ENCODE measurements at places on chromosomes 5 and 9. TPM values are rescaled to one million over a fixed set of nuclear protein-coding genes. Genes with fewer than 3 reads are reported as not detected.

Gene FOXD4L3
- total RNA-seq: 0.16 TPM

Gene CCDC192
- total RNA-seq: not detected

Gene NOL8
- total RNA-seq: 68.3 TPM

Gene PCDHB12
- not detected for total RNA-seq

Gene NRG2
- not detected for total RNA-seq

Gene S1PR3
- total RNA-seq: 0.82 TPM

Gene WDR70
- total RNA-seq: 36.8 TPM

Gene ITGA1
- 4.6 TPM for total RNA-seq

Gene OR1Q1
- not detected for total RNA-seq

Gene TAF1L
- total RNA-seq: 0.05 TPM

Gene PCDHAC1
- not detected for total RNA-seq

Gene SLC6A3
- 0.41 TPM for total RNA-seq

Gene MEGF10
- total RNA-seq: not detected

Gene THOC3
- 94.6 TPM for total RNA-seq

Gene PTPRD
- total RNA-seq: not detected

Gene INSL4
- total RNA-seq: not detected

Gene CCL19
- not detected for total RNA-seq

Gene PCDHB13
- total RNA-seq: not detected

Gene SEPTIN8
- 32.6 TPM for total RNA-seq

Gene PIK3R1
- total RNA-seq: 71.2 TPM

Gene DNM1
- 0.32 TPM for total RNA-seq

Gene OMD
- total RNA-seq: not detected

Gene SVEP1
- not detected for total RNA-seq
